ENCODE measurements at places on chromosomes 3 and 15.

DNA sequence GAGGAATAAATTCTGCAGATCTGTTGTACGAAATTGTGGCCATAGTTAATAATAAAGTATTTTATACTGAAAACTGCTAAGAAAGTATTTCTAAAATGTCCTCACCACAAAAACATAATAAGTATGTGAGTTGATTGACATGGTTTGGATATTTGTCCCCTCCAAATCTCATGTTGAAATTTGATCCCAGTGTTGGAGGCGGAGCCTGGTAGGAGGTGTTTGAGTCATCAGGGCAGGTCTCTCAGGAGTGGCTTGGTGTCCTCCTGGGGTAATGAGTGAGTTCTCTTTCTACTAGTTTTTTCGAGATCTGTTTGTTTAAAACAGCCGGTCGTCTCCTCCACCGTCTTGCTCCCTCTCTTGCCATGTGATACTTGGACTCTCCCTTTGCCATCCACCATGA lies 424.1 kb upstream of the KCNMB2 start:
- no peak for DNase-seq

- no peak for DNase-seq
Measured at GRCh38 chr3:116020989-116021388, 397.7 kb downstream of the GAP43 start.

GRCh38 chr3:143209715-143210059 lies 90.1 kb downstream of the CHST2 start:
- no peak for DNase-seq

DNA sequence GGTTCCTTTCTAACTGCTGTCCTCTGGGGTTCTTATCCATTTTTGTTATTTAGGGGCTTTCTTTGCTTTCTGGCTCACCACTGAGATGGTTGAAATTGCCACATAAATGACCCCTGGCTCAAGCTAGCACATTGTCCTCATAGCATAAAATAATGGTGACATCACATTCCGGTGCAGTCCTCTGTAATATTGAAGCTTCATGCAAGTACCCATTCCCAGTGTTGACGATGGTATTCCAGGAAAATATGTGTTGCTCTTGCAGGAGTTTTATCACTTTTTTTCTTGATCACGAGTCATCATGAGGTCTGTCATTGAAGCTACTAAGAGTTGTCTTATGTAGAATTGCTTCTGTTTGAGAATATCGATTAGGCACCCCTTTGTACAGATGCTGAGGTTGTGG lies 56.1 kb downstream of the CRTC3 start:
- no peak for DNase-seq
